ENCODE measurements at places on chromosomes 7 and 10.

DNA sequence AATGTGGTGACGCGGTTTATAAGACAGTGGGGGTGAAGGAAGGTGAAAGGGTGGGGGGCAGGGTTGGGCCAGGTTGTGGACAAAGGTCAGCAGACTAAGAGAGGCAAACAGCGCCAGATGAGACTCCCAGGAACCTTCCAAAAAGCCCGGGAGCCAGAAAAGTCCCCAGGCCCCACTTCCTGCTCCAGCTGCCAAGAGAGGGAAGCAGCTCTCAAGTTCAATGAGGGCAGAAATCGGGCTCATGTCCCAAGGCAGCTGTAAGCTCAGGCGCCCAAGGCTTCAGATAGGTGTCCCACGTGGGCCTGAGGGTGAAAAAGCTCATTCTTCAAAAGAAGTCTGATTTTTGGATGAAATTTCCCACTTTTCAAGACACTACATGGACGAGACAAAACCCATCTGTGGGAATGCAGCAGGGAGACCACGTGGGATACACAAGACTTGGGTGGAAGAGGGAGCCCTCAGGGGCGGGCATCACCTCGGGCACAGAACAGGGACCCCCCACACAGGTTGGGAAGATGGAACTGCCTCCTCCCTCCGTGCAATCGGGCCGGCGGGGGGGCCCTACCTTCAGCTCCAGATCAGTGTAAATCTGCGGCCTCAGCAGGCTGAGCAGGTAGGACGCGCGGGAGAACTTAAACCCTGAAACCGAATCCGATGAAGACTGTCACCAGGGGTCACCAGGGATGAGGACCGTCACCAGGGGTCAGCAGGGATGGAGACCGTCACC, 7.8 kb downstream of the PYROXD2 start:
- no peak for DNase-seq

DNA sequence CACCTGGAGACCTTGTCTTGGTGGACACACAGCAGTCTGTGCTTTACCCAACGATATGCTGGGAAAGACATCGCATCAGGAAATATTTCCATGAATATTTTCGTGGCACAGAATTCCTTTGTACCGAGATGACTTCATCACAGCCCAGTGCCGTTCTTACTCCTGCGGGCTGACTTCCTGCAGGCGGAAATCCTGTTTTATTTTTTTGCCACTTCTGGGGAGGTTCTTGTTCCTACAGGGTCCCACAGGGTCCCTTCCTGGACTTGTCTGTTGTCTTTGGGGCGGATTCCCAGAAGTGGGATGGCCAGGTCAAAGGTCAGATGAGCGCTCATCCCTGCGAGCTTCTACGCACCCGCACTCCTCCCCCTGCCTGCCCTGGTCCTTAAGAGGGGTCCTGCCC, 86.5 kb downstream of the DNAJB6 start:
- no peak for DNase-seq

DNA sequence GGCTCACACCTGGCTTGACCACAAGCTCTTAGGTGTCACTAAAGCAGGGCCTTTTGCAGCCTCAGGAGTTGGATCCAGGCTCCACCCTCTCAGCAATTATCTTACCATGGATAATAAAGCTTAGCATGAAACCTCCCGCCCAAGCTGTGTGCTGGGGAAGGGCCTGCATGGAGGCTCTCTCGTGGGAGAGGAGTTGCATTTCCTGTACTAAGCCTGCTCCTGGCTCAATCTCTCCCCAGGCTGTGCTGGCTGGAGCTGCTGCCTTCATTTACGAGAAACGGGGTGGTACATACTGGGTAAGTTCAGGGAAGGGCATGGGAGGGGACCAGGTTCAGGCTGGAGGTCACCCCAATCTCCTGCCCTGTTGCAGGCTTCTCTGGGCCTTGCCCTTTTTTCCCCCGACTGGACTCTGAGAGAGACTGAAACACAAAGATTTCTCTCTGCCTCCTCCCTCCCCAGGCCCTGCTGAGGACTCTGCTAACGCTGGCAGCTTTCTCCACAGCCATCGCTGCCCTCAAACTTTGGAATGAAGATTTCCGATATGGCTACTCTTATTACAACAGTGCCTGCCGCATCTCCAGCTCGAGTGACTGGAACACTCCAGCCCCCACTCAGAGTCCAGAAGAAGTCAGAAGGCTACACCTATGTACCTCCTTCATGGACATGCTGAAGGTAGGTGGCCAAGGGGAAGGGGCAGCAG, 2.7 kb downstream of the TMEM176A start:
- DNase-seq, result no peak

- no peak for DNase-seq
Observed at GRCh38 chr10:112438356-112438755, 8.4 kb downstream of the ZDHHC6 start.

DNA sequence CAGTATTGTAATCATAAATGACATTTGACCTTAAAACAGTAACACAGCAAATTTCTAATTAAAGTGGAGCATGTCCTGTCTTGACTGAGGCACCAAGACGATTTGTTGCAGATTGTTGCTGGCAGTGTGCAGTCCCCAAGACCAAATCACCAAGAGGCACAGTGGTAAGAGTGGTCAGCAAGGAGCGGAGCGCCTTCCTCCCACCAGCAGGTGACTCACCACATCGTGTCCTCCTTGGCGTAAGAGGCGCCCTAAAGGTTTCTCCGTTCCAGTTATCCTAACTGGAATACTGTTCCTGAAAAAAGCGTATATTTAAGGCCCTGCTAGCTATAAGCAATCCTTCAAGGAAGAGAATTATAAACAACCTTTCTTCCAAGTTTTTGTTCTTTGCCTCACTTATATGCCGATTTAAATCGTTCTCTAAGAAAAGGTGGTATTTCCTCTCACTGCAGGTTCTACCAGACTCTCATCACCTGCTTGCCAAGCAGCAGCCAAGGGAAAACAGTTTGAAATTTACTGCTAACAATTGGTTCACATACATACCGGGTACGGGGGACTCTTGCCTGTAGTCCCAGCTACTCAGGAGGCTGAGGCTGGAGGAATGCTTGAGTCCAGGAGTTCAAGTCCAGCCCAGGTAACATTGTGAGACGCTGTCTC, 10.7 kb upstream of the REPIN1 start:
- DNase-seq, result no peak

DNA sequence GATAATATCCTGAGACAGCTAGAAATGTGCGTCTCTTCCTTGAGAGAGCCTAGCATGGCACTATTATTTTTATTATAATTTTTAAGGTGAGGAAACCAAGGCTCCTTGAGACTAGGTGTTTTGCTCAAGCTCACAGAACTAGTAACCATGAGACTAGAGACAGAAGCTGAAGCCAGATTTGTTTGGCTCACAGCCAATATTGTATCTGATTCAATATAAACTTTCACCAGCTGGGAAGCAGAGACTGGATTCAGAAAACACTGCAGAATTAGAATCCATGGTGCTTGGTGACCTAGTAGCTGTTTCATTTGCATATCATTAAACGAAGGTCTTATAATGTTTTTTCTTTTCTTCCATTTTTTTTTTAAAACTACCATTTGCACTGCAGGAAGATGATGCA, 64.4 kb downstream of the DNAJB9 start:
- DNase-seq, result no peak

Data from GM20000 (cell line).